ENCODE measurements at places on chromosomes 2 and 18. TPM values are rescaled to one million over a fixed set of nuclear protein-coding genes. Genes with fewer than 3 reads are reported as not detected.

The TLX2 gene
- not detected for total RNA-seq

The AKAIN1 gene
- total RNA-seq: not detected

The PLGLB2 gene
- 2.1 TPM for total RNA-seq

The AGXT gene
- total RNA-seq: not detected

The SERPINB10 gene
- total RNA-seq: 1.0 TPM

Measured in skeletal muscle tissue (tissue), 5 donors.